ENCODE measurements at places on chromosomes 1 and 21. TPM values are rescaled to one million over a fixed set of nuclear protein-coding genes. Genes with fewer than 3 reads are reported as not detected.

NUCKS1 gene
- total RNA-seq, result 217 TPM

DNA sequence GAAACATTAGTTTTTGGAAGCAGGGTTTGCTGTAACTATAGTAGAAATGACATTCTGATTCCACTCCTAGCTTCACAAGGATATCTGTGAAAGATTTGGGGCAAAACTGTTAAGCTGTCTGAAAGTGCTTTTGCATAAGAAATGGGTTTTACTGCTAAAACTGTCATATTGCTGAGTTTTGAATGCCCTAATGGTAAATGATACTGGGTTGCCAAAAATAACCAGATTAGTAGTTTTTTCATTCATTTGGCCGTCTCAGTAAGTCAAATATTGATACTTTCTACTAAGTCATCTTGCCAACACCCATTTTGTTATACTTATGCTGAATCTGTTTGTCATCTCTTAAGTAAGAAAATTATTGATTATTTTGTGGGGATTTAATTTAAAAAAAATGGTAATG lies 399 bp upstream of the PTPRC start:
- no peak for DNase-seq

DNA sequence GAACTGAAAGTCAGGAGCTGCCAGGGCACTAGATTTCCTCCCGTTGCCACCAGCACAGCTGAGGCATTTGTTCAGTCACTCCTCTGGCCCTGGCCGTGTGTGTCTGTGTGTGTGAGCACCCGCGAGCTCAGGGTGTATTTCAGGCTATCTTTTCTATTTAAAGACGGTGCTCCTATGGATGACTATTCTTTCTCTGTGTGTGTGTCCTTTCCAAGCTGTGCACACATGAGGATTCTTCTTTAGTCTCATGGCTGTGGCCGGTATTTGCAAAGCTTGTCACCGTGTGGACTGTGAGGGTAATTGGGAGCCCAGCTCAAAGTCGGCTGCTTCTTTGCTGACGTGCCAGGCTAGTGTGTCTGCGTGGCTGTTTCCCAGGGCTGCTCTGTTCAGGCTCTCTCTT lies 3.0 kb upstream of the KCND3 start:
- no peak for DNase-seq

DNA sequence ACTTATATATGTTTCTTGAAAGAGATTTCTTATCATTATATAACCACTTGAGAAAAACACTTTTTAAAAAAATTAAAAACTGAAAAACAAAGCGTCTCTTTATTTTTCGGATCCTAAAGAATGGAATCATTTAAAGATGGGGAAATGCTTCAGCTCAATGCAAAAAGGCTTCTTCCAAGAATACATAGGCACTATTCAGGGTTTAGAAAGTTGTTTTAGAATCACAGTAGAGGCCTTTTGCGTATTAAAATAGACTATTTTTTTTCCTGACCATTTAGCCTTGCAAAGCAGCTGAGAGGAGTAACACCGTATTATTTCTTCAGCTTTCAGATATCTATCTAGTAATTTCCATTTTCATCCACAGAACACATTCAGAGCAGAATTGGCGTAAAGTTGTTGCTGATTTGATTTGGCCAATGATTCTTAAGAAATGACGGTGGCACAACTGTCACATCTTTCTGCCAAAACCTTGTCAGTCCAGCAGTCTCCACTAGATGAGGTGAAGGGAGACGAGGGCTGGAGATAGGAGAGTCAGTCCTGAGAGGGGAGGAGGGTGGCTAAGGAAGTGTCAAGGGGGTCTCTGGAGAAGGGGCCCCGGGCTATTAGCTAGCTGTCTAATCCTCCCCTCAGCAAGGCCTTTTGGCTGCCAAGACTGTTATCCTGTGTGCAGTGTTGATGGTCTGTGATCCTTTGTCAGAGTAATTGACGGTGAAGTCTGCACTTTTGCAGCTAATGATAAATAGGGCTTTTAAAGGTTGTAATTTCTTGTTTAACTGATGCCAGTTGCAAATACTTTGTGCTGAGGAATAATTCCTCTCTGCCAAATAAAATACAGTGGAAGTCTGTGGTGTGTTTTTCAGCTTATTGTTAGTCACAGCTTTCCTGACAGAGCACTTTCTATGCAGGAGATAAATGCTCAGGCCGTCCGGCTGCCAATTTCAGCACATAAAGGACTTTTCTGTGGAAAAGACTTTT lies 34.7 kb downstream of the PRRX1 start:
- no peak for DNase-seq

S100A14 gene
- total RNA-seq, result 6.5 TPM

All from left ventricle myocardium inferior (tissue), 1 donor.